AG04450 (cell line): ENCODE measurements at places on chromosomes 6 and 20.

GRCh38 chr20:24677626-24678315 lies 208.3 kb downstream of the SYNDIG1 start:
- no peak for DNase-seq

DNA sequence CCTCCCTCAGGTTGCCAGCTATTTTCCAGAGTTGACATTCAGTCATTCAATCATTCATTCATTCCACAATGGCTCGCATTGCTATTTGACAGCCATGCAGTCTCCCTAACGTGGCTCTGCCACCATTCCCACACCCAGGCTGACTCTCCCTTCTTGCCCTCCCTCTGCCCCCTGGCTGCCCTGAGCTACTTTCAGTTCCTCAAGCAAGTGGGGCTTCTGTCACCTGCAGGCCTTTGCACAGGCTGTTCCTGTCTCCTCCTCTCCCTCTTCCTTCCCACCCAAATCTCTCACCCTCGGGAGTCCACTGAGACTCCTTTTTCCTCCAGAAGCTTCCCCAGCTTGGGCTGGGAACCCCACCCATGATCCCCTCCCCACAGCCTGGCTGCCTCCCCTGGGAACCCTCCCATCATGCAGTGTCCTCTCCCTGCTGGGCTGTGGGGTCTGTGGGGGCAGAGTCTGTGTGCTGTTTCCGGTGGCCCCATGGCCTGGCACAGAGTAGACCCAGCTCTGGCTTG lies 2.6 kb downstream of the PACSIN1 start:
- DNase-seq, result no peak

DNA sequence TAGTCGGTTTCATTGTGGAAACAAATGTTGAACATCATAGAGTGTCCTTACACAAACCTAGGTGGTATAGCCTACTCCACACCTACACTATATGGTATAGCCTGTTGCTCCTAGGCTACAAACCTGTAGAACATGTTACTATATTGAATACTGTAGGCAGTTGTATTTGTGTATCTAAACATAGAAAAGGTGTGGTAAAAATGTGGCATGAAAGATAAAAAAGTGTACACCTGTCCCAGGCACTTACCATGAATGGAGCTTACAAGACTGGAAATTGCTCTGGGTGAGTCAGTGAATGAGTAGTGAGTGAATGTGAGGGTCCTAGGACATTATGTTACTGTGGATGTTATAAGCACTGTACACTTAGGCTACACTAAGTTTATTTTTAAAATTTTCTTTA lies 103.0 kb downstream of the ZFAND3 start:
- no peak for DNase-seq

DNA sequence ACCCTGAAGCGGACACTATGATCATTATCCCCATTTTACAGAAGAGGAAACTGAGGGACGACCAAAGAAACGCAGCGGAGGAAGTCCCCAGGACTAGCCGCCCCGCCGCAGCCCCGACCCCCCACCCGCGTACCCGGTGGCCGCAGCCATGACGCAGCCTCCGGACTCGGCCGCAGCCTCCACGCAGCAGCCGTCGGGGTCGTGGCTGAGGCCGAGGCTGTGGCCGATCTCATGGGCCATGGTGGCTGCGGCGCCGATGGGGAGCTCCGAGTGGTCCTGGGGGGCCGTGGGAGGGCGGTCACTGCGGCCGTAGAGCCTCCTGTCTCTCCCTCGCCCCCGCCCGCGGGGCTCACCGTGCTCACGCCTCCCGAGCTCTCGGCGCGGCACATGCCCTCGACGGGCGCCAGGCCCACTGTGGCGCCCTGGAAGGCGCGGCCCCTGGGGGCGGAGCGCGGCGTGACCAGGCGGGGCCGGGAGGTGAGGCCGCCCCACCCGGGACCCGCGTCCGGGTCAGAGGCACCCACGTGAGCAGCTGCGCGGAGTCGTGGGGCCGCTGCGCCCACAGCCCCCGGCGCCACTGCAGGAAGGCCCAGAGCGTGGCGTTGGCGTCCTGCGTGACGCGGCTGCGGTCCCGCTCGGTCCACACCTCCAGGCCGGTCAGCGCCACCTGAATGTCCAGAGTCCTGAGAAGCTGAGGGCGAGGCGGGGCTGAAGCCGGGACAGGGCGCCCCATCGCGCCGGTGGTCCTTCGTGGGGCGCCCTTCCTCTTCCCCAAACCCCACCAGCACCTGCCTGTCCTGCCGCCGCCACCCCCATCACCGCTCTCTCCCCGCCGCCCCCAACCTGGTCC lies 8.4 kb downstream of the ADAM33 start:
- no peak for DNase-seq

GRCh38 chr6:108690326-108691049 lies 129.8 kb downstream of the FOXO3 start:
- DNase-seq, result no peak

DNA sequence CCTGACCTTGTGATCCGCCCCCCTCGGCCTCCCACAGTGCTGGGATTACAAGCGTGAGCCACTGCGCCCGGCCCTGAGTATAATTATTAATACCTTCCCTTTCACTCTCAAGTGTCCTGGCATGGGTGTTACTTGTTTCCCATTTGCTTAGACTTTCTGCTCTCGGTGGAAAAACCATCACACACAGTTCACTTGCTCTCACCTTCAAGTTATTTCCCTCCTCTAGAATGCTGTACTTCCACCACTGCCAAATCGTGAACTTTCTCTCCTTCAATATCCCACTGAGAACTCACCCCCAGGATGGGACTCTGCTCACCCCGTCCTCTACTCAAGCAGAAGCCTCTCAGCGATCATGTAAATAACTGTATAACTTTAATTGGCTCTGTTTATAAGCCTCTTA lies 4.6 kb upstream of the HIVEP1 start:
- DNase-seq, result no peak

GRCh38 chr6:128527375-128527774 lies 7.0 kb upstream of the PTPRK start:
- no peak for DNase-seq

DNA sequence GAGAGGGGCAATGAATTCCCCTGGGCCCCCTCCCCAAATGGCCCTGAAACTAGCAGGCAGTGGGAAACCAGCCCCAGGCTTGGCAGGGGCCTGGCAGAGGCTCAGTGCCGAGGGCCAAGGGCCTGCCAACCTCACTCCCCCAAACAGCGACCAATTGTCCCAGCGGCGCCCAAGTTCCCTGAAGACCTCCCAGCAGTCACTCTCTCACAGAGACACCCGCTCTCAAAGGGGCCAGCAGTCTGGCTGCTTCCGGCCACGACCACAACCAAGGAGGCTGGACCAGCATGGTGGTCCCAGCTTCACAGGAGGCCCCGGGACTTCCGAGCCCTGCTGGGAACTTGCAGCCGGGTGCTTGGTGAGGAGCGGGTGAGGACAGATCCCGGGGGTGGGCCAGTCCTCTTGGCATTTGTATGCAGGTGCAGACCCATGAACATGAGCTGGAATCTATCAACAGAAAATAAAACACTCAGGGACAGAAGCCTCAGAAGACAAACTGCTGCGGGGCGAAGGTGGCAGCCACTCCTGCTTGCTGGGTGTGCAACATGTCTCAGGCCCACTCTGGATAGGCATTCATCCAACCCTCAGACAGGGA lies 17.5 kb upstream of the SIRPA start:
- DNase-seq, result no peak

DNA sequence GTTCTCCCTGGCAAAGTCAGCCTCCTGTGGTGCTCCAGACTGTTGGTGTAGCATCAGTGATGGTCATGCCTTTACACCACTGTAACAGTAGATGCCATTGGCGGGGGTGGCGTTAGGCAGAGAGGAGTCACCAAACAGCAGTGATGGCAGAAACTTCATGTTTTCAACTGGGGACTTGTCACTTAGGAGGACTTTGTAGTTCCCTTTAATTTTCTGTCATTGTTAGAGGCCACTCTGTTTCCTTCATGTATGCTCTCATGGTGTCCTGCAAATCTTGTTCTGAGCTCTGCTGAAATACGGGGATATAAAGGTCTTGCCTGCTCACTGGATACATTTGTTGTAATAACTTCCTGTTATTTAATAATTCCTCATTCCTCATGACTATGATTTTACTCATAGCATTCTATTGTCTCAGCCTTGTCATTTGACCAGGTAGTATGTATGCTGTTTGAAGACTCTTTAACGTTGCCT lies 4.6 kb downstream of the MAP3K4 start:
- no peak for DNase-seq

- no peak for DNase-seq
These were observed 14.7 kb downstream of the FOXF2 start for GRCh38 chr6:1403851-1404712.

GRCh38 chr6:83436674-83437073 lies 5.8 kb upstream of the ME1 start:
- DNase-seq, result no peak

DNA sequence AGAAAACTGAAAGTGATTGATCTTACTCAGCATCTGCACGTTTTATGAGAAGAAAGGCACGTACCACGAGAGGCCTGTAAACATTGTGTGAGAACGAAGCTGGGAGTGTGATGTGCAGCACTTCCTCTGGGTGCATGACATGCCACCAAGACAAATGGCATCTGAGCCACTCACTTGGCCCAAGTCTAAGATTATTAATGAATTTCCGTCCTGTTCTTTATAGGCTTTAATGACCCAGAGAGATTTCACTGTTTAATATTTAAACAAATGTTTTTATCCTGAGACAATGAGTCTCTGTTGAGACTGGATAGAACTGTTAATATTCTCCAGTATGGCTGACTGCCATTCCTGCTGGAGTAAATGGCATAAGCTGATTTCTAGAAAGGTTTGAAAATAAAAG lies 172.6 kb upstream of the PHACTR1 start:
- no peak for DNase-seq

GRCh38 chr20:11902285-11902697 lies 15.4 kb upstream of the BTBD3 start:
- DNase-seq, result no peak

GRCh38 chr6:2563635-2564034 lies 187.1 kb downstream of the MYLK4 start:
- no peak for DNase-seq

GRCh38 chr6:150510576-150510975 lies 89.1 kb upstream of the PLEKHG1 start:
- DNase-seq, result no peak

DNA sequence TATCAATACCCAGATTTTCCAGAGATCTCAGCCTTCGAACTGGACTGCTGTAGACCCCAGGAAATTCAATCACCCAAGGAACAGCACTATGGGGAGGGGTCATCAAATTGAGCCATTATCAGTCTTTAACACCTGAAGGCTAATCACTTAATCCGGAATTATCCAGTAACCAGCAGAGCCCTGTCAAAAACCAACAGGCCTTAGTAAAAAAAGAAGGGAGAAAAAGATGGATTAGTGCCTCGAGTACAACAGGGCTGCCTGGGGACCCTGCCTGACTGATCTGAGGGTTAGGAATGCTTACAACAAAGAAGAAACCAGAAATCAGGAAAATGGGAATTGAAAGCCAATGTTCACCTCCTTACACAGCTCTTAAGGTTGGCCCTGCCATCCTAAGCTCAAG lies 7.6 kb downstream of the RRAGD start:
- no peak for DNase-seq

GRCh38 chr6:132686531-132686930 lies 27.3 kb downstream of the VNN1 start:
- no peak for DNase-seq

DNA sequence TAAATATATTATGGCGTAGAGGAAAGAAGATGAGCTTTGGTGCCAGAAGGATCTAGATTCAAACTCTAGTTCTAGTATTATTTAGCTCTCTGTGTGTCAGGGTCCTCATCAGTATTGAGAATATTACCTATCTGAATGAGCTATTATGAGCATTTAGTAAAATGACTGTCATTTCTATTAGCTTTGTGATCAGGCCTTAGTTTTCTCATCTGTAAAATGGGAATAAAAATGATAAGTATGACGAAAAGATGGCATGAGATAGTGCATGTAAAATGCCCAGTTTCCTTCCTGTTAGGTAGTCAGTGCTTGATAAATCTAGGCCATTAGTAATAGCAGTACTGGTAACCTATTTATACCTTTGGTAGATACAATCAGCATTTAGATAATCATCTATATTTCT lies 35.1 kb downstream of the NOX3 start:
- no peak for DNase-seq

- no peak for DNase-seq
These were observed 2.1 kb upstream of the VSX1 start for GRCh38 chr20:25083773-25084625.
